Body of pancreas (tissue), 4 donors: ENCODE measurements at places on chromosomes 4 and X. TPM values are rescaled to one million over a fixed set of nuclear protein-coding genes. Genes with fewer than 3 reads are reported as not detected.

DNA sequence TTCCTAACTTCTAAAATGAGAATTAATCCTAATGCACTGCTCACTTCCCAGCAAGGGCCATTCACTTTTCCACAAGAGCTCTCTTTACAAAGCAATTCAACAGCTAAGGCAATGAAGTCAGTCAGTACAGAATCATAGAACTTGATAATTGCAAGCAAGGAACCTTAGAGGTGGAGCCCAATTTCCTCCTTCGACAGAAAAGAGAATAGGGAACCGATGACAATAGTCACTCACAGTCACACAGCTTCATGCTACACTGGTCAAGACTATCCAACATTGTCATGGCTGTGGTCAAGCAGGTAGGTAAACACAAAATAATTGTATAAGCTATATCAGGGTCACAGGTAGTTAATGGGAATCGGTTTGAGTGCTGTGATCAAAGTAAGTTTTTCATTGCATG, 90.0 kb downstream of the ELOVL6 start:
- DNase-seq: no peak

GRCh38 chrX:1403228-1403627, 11.3 kb upstream of the SLC25A6 start:
- no peak for DNase-seq

GRCh38 chrX:13077168-13077567, 32.7 kb upstream of the FAM9C start:
- no peak for DNase-seq

- no peak for DNase-seq
Observed at GRCh38 chrX:97740044-97740443, 856.3 kb downstream of the RPA4 start.

DNA sequence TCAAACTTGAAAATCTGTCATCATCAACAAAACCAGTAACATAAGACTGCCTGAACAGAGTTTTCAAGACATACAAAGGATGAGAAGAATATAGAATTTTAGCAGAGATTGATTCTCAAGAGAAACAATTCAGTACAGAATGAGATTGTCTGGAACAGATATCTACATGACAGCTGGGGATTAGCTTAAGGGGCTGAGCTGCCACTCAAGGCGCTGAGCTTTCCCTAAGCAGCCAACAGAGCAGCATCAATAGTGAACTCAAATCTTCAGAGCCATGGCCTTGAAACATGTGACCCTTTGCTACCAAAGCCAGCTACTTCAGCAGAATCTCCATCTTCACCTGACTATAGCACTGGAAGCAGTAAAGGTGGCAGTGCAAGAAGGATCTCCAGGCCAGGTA, 24.3 kb upstream of the PCDH10 start:
- DNase-seq: no peak

- DNase-seq: peak; percentile 63
Observed at GRCh38 chr4:40190019-40190418, 6.8 kb upstream of the RHOH start.

DNA sequence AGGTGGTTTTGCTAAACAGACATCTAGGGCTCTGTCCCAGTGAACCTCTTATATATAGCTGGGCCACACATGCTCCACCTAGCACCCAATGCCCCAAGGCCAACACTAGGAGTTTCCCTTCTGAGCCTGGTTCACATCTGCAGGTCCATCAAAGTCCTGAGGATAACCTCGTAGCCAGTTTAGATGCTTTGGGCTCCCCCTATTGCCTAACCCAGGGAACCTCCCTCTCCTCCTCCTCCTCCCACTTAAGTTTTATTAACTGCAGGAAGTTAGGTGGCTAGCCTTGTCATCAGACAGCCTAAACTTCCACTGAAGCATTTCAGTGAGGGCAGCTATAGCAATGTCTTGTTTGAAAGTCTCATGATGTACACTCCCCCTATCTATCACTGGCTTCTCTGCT, 88.0 kb downstream of the GUCY2F start:
- no peak for DNase-seq

GRCh38 chrX:13371186-13371585, 51.3 kb upstream of the ATXN3L start:
- DNase-seq: no peak

GRCh38 chrX:41369152-41369551, 35.2 kb downstream of the DDX3X start:
- no peak for DNase-seq

ATOH1 gene
- total RNA-seq: not detected

FAM53A gene
- 2.3 TPM for total RNA-seq

TMEM47 gene
- 3.6 TPM for total RNA-seq

F11 gene
- 53.1 TPM for total RNA-seq

LGI2 gene
- 0.78 TPM for total RNA-seq

NLRP2B gene
- not detected for total RNA-seq
